Large intestine (tissue), 12 donors: ENCODE measurements at places on chromosomes 12 and 14. TPM values are rescaled to one million over a fixed set of nuclear protein-coding genes. Genes with fewer than 3 reads are reported as not detected.

The NGB gene
- 3.1 TPM for polyA plus RNA-seq

The MYL2 gene
- polyA plus RNA-seq = 1.5 TPM

The ENDOU gene
- polyA plus RNA-seq = 1.8 TPM

The FIGNL2 gene
- polyA plus RNA-seq = 0.76 TPM

The TRPV4 gene
- polyA plus RNA-seq = 0.76 TPM

The SLC6A13 gene
- polyA plus RNA-seq = 0.28 TPM

The ANO2 gene
- 2.7 TPM for polyA plus RNA-seq

The RNU4-1 gene
- not detected for polyA plus RNA-seq

- H3K4me1 ChIP-seq = no peaks in the 10 kb centered on the region
- no peak overlapping the region for H3K4me3 ChIP-seq
- no peak overlapping the region for H3K27ac ChIP-seq
- no peaks in the 10 kb centered on the region for H3K27me3 ChIP-seq
Measured at GRCh38 chr14:103973354-103973753, 31.0 kb upstream of the RD3L start.

DNA sequence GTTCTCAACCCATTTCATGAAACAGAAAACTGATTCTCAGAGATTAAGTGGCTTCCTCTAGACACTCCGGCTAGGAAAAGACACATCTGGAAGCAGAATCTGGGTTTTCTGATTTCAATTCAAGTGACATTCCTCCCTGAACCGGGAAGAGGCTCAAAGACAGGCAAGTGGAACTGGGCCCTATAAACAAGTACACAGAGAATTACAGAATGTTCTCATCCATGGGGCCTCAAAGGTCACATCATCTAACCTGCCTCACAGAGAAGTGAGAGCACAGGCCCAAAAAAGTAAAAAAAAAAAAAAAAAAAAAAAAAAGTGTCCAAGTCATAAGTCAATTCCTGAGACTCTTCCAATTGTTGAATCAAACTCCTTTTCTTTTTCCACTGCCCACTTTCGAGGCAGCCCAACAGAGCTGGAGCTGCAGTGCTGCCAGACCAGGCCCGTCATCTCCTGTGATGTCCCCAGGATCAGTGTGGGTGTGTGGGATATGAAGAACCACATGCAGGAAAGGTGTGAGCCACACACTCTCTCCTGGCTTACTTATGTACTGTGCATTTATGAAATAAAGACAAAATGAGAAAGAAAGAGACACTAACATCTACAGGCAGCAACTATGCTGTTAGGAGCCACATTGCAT is 2.8 kb upstream of the KRT1 start:
- H3K27ac ChIP-seq = no peak overlapping the region
- H3K36me3 ChIP-seq = no peaks in the 10 kb centered on the region
- H3K4me1 ChIP-seq = no peaks in the 10 kb centered on the region

GRCh38 chr14:36514278-36515104 is 5.5 kb downstream of the NKX2-1 start:
- peaks cover 93% of the 10 kb centered on the region for H3K27me3 ChIP-seq
- H3K4me1 ChIP-seq = no peaks in the 10 kb centered on the region
- no peak for DNase-seq
- no peak overlapping the region for H3K4me3 ChIP-seq

DNA sequence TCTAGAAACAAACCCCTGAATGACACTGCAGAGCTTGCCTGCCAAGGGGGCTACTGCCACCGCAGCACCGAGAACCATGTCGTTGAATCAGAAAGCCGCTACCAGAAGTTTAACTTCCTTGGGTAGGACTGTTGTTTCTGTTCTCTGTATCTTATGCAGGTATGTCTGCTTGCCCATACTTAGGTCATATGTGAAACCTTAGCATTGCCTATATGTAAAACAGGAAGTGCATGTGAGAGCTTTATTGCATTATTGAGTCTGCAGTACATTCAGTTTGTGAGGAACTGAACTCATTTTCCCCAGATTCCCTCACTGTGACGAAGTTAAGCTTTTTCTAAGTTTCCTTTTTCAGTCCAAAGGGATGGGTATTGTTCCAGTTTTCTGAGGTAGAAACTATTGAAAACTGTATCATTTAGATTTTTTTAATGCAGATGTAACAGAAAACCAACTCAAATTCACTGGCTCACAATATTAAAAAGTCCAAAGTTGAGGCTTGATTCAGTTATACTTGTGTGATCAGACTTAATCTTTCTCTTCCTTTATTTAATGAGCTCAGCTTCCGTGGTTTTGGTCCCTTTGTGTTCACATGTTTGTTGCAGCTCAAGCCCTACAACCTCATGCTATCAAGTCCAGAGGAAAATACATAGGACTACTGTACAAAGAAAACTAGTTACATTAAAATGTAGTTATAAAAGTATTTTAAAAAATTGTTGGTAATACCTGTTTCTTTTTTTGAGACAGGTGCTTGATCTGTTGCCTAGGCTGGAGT is 6.9 kb downstream of the FBXO34 start:
- peaks cover 3% of the 10 kb centered on the region for H3K4me1 ChIP-seq
- H3K4me3 ChIP-seq = no peak overlapping the region
- H3K27ac ChIP-seq = peak overlapping the region; percentile 29
- peaks cover 7% of the 10 kb centered on the region for H3K36me3 ChIP-seq

DNA sequence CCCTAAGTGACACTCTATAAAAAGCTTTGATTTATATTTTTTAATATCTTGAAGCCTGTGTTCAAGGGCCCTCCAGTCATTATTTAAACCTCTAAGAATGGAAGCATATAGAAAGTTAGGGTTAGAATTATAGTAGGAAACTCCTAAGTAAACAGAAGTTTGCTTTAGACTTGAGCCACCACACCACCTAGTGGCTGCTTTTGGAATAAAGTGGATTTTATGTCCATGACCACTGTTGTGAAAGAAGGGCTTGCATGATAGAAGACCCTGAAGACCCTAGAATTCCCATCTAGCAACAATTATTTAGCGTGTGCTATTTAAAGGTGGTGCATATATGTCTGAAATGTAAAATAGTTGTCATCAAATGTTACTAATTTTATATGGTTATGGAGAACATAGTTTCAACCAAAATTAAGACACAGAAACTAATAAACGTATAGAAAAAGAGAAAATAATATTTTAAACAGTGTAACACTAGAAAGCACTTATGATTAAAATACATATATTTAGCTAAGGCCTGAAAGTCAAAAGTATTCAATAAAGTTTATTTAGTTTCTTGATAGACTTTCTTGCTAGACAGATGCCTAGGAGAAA is 21.3 kb downstream of the LRRIQ1 start:
- H3K27me3 ChIP-seq = no peaks in the 10 kb centered on the region
- no peaks in the 10 kb centered on the region for H3K4me1 ChIP-seq

DNA sequence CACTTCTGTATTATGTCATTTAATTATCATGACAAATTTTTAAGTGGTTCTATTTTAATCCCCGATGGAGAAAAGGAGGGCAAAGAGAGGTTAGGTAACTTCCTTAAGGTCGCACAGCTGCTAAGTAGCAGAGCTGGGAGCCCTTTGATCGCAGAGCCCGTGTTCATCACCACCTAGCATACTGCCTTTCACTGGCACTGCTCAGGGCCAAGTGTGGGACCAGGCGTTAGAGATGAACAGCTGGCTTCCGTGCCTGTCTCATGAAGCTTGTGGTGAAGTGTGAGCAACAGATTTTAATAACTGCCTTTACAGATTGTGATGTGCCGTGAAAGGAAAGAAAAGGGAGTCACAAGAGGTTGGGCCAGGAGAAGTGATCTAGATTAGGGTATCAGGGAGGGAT is 273.6 kb downstream of the AKAP6 start:
- no peak overlapping the region for H3K4me3 ChIP-seq
- no peaks in the 10 kb centered on the region for H3K27me3 ChIP-seq
- no peak overlapping the region for H3K27ac ChIP-seq
- no peaks in the 10 kb centered on the region for H3K4me1 ChIP-seq

DNA sequence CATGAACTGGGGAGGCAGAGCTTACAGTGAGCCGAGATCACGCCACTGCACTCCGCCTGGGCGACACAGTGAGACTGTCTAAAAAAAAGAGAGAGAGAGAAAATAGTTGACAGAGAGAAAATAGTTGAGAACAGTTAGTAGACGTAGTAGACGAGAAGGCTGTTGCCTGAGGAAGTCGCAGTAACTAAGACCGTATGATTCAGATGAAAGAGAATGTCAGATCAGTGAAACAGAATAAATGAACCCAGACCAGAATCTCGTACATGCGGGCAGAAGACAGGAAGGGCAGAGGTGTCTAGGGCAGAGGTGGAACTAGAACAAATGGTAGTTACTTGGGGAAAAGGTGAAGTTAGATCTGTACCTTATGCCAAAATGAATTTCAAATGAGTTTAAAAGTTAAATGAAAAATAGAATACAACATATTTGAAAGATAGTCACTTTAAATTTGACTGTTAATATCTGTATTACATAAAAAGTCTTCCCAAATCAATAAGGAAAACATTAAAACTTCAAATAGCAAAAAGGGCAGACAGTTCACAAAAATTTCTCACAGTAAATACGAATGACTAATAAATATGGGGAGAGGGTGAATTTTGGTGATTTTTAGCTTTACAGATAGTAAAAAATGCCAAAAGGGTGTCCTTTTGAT is 17.7 kb downstream of the MDM2 start:
- no peak for DNase-seq
- H3K36me3 ChIP-seq = peaks cover 56% of the 10 kb centered on the region
- H3K27me3 ChIP-seq = no peaks in the 10 kb centered on the region
- H3K27ac ChIP-seq = no peak overlapping the region

DNA sequence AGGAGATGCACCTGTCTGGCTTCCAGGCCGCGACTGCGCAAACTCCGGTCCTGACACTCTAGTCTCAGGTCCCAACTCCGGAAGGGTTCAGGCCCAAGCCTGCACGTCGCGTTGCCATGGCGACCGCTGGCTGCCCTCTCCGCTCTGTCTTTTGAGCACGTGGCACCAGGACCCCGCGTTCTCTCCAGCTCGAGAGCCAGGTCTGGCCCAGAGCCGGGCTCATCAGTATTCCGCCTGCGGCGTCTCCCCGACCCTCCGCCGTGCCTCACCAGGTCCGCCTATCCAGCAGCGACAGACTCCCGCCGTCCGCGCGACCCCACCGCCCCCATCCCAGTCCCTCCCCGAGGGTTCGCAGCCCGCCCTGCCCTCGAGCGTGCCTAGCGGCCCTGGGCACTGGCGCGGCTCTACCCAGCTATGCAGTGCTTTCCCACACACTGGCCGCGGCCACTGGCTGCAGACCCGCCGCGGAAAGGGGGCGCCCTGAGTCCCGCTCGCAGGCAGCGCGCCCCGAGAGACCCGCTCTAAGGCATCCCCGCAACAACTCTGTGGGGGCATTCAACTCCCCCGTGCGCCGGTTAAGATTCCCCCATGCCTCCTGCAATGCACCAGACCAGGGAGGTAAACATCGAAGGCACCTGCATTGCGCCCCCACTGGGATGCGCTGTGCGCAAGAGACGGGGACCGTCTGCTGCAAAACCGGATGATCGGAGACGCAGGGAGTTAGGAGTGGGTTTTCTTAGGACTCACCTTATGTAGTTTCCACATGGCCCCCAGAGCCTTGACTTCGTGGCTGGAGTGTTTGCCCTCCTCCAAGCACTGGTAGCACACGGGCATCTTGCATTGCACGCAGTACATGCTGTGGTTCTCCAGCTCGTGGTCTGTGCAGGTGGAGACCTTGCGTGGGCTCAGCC is 1.3 kb downstream of the TRIM9 start:
- peak overlapping the region; percentile 64 for H3K4me3 ChIP-seq
- no peak overlapping the region for H3K27ac ChIP-seq
- peaks cover 45% of the 10 kb centered on the region for H3K27me3 ChIP-seq
- peaks cover 12% of the 10 kb centered on the region for H3K4me1 ChIP-seq

GRCh38 chr12:51270067-51270950 is at the start of gene SMAGP:
Gene SMAGP (minus strand): TSS chr12:51270415. CDS start chr12:51269278, 1,137 bp downstream.
- peaks cover 14% of the 10 kb centered on the region for H3K4me1 ChIP-seq
- H3K36me3 ChIP-seq = no peaks in the 10 kb centered on the region
- DNase-seq = peak; percentile 78
- H3K27ac ChIP-seq = peak within 1 kb of the TSS; percentile 97
- peaks cover 2% of the 10 kb centered on the region for H3K27me3 ChIP-seq

GRCh38 chr14:97713023-97713422 is 915.8 kb downstream of the VRK1 start:
- DNase-seq = no peak
- no peaks in the 10 kb centered on the region for H3K4me1 ChIP-seq
- no peak overlapping the region for H3K4me3 ChIP-seq
- no peak overlapping the region for H3K27ac ChIP-seq
- H3K36me3 ChIP-seq = no peaks in the 10 kb centered on the region

GRCh38 chr14:91140672-91141071 is 26.8 kb downstream of the DGLUCY start:
- no peaks in the 10 kb centered on the region for H3K27me3 ChIP-seq
- peak overlapping the region; percentile 68 for H3K27ac ChIP-seq
- H3K36me3 ChIP-seq = peaks cover 23% of the 10 kb centered on the region
- peak; percentile 53 for DNase-seq
- no peak overlapping the region for H3K4me3 ChIP-seq
- peaks cover 26% of the 10 kb centered on the region for H3K4me1 ChIP-seq

DNA sequence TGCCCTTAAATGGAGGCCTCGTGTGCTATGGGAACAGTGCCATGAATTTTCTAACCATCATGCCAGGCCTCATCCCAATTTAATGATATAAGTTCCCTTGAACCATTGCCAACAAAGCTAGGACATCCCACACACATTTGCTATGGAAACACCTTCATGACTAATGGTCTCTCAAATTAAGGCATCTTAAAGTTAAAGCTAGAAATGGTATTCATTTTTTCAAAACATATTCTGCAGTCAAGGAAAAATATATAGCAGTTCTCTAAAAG is 117.3 kb downstream of the BTG1 start:
- DNase-seq = peak; percentile 22
- no peaks in the 10 kb centered on the region for H3K36me3 ChIP-seq
- H3K4me1 ChIP-seq = no peaks in the 10 kb centered on the region
- no peaks in the 10 kb centered on the region for H3K27me3 ChIP-seq
- H3K27ac ChIP-seq = no peak overlapping the region
- no peak overlapping the region for H3K4me3 ChIP-seq

- DNase-seq = peak; percentile 81
- peak overlapping the region; percentile 88 for H3K27ac ChIP-seq
- H3K4me3 ChIP-seq = no peak overlapping the region
- peaks cover 64% of the 10 kb centered on the region for H3K4me1 ChIP-seq
- no peaks in the 10 kb centered on the region for H3K27me3 ChIP-seq
- H3K36me3 ChIP-seq = peaks cover 73% of the 10 kb centered on the region
Measured at GRCh38 chr12:4278329-4279197, 5.0 kb downstream of the CCND2 start.

DNA sequence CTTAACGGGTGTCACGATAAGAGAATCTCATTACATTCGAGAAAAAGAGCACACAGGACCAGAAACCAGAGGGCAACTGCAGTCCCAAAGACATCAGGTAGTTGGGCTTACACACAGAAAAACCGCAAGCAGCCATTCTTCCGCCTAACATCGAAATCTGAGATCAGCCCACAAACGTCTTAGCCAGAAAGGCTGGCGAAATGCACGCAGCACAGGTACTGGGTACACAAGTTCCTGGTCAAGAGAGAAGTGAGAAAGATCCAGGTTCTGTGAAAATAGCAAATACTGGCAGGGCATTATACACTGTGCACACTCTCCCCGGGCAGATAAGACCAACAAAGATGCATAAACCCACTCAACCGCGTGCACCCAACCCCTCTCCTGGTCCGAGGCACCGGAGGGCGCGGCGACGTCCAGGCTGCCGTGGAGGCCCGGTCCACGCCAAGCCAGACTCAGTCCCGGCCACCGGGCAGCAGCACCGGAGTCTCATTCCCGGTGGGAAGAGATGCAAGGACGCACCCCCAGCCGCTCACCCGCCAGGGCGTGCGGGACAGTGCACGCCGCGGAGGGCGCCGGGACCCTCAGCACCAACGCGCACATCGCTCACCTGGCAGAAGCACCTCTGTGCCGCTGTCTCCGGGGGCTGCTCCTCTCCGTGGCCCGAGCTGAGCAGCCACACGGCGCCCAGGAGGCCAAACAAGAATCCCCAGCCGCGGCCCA is 437 bp downstream of the ERO1A start:
- peak; percentile 77 for DNase-seq
- no peaks in the 10 kb centered on the region for H3K27me3 ChIP-seq
- no peaks in the 10 kb centered on the region for H3K36me3 ChIP-seq
- peaks cover 3% of the 10 kb centered on the region for H3K4me1 ChIP-seq
- H3K4me3 ChIP-seq = peak overlapping the region; percentile 99
- H3K27ac ChIP-seq = peak overlapping the region; percentile 99
